ENCODE measurements at places on chromosomes 3 and 15.

GRCh38 chr15:81268340-81268739 is 55.6 kb downstream of the STARD5 start:
- no peak for DNase-seq

GRCh38 chr3:15427981-15428380 is 583 bp downstream of the EAF1 start:
- DNase-seq = no peak

DNA sequence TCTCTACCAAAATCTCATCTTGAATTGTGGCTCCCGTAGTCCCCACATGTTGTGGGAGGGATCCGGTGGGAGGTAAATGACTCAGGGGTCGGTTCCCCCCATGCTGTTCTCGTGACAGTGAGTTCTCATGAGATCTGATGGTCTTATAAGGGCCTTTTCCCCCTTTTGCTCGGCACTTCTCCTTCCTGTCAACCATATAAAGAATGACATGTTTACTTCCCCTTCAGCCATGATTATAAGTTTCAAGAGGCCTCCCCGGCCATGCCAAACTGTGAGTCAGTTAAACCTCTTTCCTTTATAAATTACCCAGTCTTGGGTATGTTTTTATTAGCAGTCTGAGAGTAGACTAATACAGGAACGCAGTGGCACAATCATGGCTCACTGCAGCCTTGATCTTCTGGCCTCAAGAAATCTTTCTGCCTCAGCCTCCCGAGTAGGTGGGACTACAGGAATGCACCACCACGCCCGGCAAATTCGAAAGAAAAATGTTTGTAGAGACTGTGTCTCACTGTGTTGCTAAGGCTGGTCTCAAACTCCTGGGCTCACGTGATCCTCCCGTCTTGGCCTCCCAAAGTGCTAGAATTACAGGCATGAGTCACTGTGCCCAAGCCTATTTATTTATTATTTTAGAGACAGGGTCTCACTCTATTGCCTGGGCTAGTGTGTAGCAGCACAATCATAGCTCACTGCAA is 101.0 kb downstream of the ATP10A start:
- no peak for DNase-seq

GRCh38 chr3:107806536-107806935 is 283.8 kb downstream of the BBX start:
- no peak for DNase-seq

DNA sequence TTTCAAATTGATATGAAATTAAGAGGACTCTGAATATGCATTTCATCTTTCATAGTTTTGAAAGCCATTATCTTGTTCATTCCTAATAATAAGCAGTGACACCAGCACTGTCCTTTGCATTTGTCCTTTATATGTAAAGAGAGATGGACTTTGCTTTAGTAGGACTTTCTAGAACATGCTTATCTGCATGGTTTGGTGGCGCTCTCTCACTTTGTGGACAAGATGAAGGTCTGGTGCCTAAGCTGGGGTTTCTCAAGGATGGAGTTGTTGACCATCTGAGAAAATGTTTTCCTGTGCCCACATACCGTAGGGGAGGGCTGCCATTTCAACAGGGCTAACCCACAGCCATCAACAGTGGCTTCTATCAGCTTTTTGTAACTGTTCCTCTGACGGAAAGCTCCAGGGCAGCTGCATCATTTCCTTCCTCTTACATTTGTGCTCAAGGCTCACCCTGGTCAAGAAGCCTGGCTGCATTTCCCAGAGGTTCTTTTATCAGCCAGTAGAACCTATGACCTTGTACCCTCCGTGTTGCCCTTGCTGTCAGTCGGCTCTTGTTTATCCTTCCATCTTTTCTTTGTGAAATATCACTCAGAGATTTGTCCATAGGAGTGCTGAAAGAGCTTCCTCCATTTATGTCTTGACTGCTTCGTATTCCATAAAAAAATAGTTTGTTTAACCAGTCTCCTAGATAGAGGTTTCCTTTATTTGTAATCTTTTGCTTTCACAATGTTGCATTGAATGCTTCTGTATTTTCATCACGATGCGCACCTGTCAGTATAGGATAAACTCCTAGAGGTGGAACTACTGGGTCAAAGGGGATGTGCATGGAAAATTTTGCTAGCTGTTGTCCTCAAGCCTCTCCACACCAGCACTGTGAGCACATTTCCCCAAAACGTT is 44.6 kb downstream of the ABHD2 start:
- DNase-seq = no peak

- no peak for DNase-seq
Observed at GRCh38 chr3:126132751-126133511, 47.5 kb downstream of the ALDH1L1 start.

- DNase-seq = no peak
Observed at GRCh38 chr15:39814489-39814888, 31.8 kb upstream of the FSIP1 start.

DNA sequence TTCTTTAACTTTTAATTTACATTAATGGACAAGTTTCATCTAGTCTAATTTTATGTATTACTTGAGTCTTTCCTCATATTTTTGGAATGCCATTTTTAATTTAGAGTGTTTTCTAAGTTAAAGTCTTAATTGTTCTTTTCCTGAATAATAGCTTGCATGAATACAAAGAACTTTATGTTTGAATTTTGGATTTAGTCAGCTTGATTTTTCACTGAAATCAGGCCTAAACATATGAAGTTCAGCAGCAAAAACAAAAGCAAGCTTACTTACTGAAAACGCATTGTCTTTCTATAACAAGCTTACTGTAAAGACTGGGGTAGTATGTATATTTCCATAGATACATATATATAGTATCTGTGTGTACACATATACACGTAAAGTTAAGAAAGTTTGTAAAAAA is 126.0 kb downstream of the ZBTB20 start:
- DNase-seq = no peak

DNA sequence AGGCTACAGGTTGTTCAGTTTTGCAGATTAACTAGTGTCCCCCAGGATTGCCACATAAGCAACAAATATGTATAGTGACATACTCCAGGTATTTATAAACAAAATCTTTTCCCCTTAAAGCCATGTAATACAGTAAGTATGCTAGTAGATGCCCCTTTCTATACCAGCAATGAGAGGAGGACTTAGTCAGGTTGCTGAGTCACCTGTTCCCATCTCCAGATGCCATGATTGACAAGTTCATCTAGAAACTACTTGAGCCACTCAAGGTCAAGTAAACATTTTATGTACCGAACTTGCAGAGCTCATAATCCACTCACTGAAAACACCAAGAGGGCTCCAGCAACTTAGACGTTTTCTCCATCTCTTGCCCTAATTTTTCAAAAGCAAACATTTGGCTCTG is 18.2 kb downstream of the SLC9A9 start:
- no peak for DNase-seq

DNA sequence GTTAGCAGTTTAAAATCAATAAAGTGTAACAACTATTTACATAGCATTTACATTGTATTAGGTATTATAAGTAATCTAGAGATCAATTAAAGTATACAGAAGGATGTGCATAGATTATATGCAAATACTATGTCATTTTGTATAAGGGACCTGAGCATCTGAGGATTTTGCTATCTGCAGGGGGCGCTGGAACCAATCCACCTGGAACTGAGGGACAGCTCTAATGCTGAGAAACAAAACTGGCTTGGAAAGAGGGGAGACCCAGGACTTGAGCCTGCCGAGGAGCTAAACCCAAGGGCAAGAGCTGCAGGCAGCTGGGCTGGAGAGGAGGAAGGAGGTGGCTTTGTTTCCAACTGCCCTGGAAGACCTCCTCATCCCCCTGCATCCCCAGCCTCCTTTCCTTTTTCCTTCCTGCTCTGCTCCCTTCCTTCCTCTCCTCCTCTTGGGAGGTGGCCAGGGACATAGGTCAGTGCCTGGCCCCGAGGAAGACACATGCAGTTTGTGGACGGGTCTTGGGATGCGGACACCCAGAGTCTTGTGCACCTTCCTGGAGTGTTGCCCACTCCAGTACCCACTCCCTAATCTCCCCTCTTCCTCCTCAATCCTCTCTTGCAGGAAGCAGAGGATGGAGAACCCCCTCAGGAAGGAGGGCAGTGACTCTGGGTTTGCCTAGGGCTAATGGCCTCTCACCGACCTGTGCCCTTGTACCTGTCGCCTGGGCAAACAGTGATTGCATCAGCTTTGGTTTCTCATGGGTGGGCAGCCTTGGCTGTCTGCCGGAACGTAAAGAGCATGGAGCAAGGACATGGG is 825 bp upstream of the RTP3 start:
- no peak for DNase-seq

- DNase-seq = no peak
Observed at GRCh38 chr3:156787926-156788663, 38.1 kb upstream of the LEKR1 start.

- DNase-seq = no peak
Observed at GRCh38 chr15:43763819-43764446, 12.8 kb downstream of the ELL3 start.

- no peak for DNase-seq
Observed at GRCh38 chr3:145124900-145125678, 1035.9 kb downstream of the PLOD2 start.

GRCh38 chr15:48811325-48811958 is 573 bp upstream of the CEP152 start:
- DNase-seq = no peak

- no peak for DNase-seq
Observed at GRCh38 chr3:14113965-14114635, 10.6 kb downstream of the CHCHD4 start.

- DNase-seq = peak; percentile 11
Observed at GRCh38 chr3:56042326-56042951, 425.8 kb downstream of the ERC2 start.

DNA sequence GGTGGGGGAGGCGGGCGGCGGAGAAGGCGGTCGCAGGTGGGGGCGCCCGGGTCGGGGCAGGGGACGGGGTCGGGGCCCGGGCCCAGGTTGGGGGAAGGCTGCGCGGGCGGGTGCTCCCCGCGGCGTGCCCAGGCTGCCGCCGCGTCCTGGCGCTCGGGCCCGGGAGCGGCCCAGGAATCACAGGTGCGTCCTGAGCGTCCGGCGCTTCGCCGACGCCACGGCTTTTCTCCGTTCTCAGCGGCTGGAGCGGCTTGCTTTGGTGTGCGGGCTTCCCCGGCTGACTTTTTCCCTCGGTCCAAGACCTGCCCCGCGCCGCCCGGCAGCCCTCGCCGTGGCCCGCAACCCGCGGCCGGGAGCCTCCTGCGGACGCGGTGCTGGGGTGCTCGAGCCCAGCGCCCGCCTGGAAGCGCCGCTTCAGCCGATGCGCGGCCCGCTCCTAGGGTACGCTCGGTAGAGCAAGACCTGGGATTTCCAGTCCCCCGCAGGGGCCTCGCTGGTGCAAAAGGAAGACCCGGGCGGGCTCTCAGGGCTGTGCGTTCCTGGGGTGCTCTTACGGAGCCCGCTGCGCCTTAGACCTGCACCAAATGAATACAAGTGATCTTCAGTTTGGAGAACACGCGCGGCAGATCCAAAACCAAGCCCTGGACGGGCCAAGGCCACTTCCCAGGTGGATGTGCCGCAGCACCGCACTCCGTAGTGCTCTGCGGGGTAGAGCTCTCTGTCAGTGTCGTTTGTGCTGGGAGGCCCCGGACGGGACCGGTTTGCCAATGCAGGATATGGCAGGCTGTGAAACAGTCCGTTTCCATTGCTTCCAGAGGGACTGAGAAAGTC is 639 bp downstream of the NIPA1 start:
- DNase-seq = peak; percentile 35

Data from neuronal stem cell (in vitro differentiated cells).